ENCODE measurements at places on chromosomes 7 and 10.
A peak's percentile ranks its signal among the peaks of the same experiment; 100 is the strongest.

DNA sequence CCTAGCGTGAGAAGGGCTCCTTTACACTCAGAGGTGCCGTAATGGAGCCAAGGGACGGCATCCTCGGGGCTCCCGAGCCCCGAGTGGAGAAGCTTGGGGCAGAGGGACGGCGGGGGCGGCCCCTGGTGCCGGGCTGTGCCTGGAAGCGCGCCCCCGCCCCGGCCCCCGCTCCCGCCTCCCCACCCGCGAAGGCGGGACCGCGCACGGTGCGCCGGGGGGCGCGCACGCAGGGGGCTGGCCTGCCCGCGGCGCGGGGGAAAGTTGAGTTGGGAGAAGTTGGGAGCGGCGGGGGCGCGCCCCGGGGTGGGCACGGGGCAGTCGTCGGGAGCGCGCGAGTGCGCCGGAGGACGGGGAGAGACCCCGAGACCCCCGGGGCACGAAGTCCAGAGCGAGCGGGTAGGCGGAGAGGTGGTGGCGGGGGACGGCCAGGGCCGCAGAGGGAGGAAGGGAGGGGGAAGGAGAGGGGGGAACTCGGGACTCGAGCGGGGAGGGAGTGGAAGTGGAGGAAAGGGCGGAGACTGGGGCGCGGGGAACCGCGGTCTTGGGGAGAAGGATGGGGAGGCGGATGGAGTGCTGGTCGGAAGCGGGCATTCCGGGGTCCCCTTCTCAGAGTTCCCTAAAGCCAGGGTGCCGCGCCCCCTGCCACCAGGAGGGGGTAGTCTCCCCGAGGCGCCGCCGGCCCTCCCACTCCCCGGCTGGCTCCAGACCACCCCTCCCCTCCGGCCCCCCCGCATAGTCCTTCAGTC is at the start of gene SLC4A2:
SLC4A2 (plus strand) TSS at position 223 of the 746 bp plus-strand sequence. CDS start 2,399 bp downstream, outside the sequence.
- peak; percentile 58 for DNase-seq

- DNase-seq: no peak
These were observed 17.9 kb upstream of the LRRC18 start for GRCh38 chr10:48957361-48958151.

DNA sequence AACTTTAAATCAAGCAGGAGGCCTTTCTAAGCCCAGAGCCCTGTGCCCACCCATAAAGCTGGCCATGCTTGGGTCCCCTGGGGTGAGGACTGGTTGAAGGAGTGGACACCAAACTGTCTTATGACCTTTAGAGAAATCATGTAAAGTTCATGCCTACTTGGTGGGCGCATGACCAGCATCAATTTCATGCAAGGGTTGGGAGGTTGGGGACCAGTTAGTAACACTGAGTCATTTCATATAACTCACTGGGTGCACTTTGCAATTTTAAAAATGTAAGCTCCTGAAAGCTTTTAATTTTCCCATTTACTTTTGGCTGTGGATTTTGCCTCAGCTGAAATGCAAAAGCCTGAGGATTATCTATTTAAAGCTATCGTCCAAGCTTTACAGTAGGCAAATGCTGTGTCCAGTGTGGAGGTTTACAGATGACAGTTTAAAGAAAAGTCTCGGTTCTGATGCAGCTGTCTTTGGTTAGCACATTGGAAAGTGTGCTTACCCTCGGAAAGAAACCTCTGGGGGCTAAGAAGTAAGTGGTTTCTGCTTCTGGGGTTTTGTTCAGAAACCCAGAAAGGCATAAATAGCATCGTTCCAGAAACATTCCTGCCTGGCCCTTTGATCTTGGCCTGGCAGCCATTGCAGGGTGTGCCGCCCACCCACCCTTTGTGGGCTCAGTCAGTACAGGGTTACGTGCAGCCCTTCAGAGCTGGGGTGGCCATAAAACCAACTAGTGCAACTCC is 48.8 kb upstream of the CHST15 start:
- no peak for DNase-seq

- DNase-seq: no peak
These were observed 106.5 kb downstream of the RPS24 start for GRCh38 chr10:78140066-78140630.

- DNase-seq: no peak
These were observed 132.7 kb downstream of the ICA1 start for GRCh38 chr7:8129318-8129659.

All from NCI-H187 (cell line).